ENCODE measurements at places on chromosomes 3 and 15. TPM values are rescaled to one million over a fixed set of nuclear protein-coding genes. Genes with fewer than 3 reads are reported as not detected.
A peak's percentile ranks its signal among the peaks of the same experiment; 100 is the strongest.

PRR23A gene
- not detected for total RNA-seq

CAV3 gene
- 20.4 TPM for total RNA-seq

VEPH1 gene
- total RNA-seq = 0.56 TPM

GABRR3 gene
- not detected for total RNA-seq

TRPM1 gene
- 0.24 TPM for total RNA-seq

ADIPOQ gene
- total RNA-seq = 125 TPM

PBRM1 gene
- 54.4 TPM for total RNA-seq

- no peak for DNase-seq
Measured at GRCh38 chr3:24780991-24781390, 286.3 kb upstream of the THRB start.

DNA sequence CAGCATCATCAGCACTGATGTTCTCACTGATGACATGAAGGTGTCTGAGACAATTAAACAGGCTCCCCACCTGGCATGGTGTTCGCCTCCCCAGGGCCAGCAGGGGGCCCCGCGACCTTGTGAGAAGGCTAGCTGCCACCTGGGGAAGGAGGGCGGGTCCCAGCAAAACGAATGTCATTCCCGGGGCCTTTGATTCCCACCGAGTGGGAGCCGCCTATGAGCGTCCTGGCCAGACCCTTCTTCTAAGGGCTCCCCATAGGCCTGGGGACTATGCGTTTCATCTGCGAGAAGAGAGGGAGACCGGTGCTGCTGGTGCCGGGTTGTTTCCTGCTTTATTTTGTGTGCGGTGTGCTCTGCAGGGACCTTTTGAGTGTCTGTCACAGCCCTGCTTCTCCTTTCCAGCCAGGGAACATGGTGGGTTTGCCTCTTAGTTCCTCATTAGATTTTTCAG lies 20.5 kb upstream of the MINDY4B start:
- peak; percentile 25 for DNase-seq

DNA sequence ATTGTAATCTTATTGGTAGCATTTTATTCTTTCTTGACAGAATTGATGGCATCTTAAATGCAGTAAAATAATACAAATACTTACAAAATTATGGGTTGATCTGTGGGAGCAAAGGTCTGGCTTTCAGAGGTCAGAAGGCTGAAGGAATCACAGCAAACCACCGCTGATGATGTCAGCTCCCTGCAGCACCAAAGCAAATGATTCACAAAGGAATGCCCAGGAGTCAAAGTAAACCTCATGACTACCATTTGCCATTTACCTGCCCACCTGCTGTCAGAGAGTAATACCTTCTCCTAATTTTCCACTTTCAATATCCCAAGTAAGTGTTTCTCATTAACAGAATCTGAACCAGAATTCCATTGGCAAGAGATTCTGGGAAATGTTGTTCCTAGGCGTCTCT lies 46.1 kb downstream of the CPA3 start:
- DNase-seq = no peak

GRCh38 chr3:158509891-158510290 lies 61.1 kb upstream of the MLF1 start:
- no peak for DNase-seq

GRCh38 chr3:119245778-119246177 lies 5.1 kb upstream of the B4GALT4 start:
- DNase-seq = peak; percentile 63

All from left cardiac atrium (tissue), 4 donors.